NCI-H1694 (cell line): ENCODE measurements at places on chromosomes 11 and 22.

- DNase-seq = peak; percentile 9
These were observed 13.5 kb downstream of the PGA5 start for GRCh38 chr11:61254403-61255025.

- DNase-seq = no peak
These were observed 47.1 kb upstream of the CLDN5 start for GRCh38 chr22:19571207-19571795.

GRCh38 chr11:786235-787083 lies 3.4 kb downstream of the CEND1 start:
- no peak for DNase-seq

DNA sequence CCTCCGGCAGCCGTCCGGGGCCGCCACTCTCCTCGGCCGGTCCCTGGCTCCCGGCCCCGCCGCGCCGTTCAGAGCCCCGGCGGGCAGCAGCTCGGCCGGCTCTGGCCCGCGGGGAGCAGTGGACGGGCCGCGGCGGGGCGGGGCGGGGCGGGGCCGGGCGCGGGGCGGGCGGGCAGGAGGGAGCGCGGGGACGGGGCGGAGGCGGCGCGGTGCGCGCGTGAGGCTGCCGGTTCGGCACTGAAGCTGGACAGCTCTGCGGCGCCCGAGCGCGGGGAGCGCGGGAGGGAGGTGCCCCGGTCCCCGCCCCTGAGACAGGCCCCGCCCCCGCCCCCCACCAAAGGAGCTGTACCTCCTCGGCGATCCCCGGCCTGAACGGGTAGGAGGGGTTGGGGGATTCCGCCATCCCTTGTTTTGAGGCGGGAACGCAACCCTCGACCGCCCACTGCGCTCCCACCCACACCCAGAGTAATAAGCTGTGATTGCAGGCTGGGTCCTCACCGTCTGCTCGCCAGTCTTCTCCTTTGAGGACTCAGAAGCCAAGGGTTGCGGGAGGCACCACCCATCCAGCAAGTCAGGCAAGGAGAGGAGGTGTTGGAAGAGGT lies at the start of gene DRD2:
TSS of gene DRD2 (minus strand) at position 239 of the 602 bp plus-strand sequence. CDS start 50,747 bp downstream, outside the sequence.
- no peak for DNase-seq

DNA sequence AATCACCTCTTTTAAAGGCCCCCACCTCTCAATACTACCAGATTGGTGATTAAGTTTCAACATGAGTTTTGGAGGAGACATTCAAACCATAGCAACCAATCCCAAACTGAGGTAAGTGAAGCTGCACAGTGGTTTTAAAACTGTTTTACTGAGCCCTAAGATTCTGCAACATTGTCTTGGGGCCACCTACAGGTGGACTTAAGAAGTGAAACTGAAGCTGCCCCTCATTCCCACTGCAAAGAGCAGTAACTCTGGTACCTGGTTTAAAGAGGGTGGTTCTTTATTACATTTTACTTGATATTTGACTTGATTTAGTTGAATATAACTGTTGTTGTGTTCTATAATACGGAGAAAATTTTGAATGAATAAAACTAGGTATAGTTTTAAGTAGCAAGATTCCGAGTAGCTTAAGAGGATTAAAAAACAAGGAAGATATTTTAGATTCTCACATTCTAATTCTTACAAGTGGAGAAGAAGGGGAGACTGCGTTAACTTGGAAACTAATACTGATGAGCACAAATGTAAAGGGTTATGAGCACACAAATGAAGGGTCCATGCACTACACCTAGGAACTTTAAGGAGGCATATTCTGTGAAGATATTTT lies 26.7 kb downstream of the SYT9 start:
- no peak for DNase-seq

DNA sequence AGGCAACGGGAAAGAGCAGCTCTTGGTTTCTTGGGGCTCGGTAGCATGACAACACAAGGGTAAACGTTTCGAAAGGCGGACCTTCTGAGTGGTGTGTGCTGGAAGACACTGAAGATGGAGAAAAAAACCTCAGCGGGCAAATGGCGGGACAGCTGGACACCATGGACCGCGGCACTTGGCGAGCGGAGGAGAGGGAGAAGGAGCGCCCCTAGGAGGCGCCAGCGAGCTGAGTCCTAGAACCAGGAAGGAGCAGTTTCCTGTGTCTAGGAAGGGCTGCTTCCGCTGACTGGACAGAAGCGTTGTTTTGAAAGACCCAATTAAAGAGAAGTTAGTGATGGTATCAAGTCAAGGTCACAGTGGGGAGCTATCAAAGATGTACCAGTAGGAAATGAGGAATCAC lies 44.0 kb upstream of the OPCML start:
- no peak for DNase-seq

- DNase-seq = no peak
These were observed 23.0 kb downstream of the CCDC15 start for GRCh38 chr11:124977006-124977405.

- no peak for DNase-seq
These were observed 59.9 kb downstream of the NXPE1 start for GRCh38 chr11:114499756-114500155.

DNA sequence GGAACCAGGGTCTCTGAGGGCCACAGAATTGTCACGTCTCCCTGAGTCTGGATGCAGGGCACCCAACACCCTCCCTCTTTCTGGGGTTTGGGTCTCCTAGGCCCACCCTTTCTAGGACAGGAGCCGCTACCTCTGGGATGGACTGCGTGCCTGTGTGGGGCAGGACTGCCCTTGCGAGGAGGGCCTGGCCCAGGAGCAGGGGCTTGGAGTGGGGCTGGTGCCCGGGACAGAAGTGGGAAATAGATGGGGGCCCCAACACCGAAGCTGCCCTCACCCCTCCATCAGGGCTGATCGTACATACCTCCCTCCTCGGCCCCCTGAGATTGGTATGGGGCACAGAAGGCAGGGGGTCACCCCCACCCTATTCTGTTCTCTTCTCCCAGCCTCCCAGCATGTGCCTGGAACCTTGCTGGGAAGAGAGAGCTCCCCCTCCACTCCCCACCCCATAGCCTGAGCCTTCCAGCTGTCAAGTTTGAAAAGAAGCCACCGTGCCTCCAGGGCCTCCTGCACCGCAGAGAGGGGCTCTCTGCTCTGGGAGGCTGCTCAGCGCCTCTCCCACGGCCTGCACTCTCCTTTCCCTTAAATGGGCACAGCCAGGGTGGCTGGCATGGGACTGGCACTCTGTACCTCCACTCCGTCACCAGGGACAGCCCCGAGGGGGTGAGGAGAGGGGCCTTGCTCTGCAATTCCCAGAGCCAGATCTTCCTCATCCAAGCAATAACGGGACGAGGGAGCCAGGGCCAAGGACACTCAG lies 1.8 kb downstream of the LRRC10B start:
- peak; percentile 19 for DNase-seq

- peak; percentile 19 for DNase-seq
These were observed 3.8 kb downstream of the DCPS start for GRCh38 chr11:126307706-126308105.
